ENCODE measurements at places on chromosomes 11 and 22.

GRCh38 chr11:111095327-111095726 is 150.2 kb upstream of the POU2AF2 start:
- DNase-seq, result no peak

GRCh38 chr11:112941104-112941503 is 20.1 kb upstream of the NCAM1 start:
- no peak for DNase-seq

DNA sequence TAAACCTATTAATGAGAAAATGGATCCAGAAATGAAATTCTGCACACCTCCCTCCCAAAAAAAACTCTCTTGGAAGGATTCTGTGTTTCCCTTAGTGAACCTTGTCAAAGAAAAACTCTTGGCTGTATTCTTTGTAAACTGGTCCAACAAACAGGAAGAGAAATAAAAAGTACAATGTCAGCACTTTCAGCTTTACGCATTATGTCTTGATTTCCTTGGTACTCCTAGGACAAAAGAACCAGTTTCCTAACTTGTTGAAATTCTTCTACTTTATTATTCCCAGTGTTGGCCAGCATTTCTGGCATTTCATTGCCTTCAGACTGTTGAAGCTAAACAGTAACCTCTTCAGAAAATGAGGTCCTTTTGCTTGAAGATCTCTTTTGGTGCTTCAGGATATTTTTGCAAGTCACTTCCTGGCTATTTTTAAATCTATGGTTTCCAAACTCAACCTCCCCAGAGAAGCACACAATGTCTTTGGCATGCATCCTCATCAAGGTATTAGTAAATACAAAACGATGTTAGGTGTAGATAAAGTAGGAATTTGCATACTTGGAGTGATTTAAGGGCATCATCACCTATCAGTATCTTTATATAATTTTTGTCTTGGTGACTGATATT is 342.7 kb downstream of the AASDHPPT start:
- DNase-seq, result no peak

DNA sequence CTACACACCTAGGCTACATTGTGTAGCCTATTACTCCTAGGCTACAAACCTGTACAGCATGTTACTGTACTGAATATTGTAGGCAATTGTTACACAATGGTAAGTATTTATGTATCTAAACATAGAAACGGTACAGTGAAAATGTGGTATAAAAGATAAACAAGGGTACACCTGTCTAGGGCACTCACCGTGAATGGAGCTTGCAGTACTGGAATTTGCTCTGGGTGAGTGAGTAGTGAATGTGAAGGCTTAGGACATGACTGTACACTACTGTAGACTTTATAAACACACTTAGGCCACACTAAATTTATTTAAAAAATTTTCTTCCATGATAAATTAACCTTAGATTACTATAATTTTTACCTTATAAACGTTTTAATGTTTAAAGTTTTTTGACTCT is 171.7 kb upstream of the NCAM1 start:
- DNase-seq, result no peak

GRCh38 chr11:15213471-15214231 is 98.9 kb downstream of the INSC start:
- DNase-seq, result no peak
